Stimulated activated CD8-positive, alpha-beta memory T cell treated with anti-CD3 and anti-CD28 coated beads, Interleukin-4, amount 100 ng/mL, for 24 hours (primary cell): ENCODE measurements at places on chromosomes 2 and 18.

GRCh38 chr2:195596840-195597239, 60.2 kb upstream of the SLC39A10 start:
- DNase-seq = no peak

DNA sequence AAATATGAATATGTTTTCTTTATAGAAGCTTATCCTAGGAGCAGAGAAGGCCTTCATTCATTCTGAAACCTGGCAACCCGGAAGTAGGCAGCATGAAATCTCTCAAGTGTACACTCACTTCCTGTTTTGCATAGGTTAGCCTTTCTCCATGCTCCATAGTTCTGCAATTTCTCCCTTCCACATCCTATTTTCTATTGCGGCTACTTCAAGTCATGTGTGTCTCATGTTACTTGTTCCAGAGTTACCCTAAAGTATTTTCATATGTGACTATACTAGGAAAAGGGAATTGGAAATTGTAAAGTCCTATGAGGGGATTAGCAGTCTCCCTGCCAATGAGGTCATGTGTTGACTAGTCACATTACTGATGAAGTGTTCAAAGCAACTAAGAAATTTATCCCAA, 320.6 kb downstream of the NCKAP5 start:
- DNase-seq = no peak

DNA sequence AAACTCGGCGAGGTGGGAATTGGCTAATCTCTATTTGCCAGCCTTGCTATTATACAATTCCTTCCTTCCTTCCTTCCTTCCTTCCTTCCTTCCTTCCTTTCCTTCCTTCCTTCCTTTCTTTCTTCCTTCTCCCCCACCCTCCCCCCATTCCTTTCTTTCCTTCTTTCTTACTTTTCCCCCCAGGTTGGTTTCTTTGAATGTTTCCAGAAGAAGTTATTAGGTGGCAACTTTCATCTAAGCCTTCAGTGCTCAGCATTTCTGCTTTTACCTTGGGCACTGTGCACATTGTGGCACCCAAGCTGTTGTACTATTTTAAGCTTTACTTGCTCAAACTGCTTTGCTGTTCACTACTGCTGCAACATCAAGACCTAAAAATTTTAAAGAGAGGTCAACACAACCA, 17.2 kb upstream of the CSRNP3 start:
- DNase-seq = no peak

DNA sequence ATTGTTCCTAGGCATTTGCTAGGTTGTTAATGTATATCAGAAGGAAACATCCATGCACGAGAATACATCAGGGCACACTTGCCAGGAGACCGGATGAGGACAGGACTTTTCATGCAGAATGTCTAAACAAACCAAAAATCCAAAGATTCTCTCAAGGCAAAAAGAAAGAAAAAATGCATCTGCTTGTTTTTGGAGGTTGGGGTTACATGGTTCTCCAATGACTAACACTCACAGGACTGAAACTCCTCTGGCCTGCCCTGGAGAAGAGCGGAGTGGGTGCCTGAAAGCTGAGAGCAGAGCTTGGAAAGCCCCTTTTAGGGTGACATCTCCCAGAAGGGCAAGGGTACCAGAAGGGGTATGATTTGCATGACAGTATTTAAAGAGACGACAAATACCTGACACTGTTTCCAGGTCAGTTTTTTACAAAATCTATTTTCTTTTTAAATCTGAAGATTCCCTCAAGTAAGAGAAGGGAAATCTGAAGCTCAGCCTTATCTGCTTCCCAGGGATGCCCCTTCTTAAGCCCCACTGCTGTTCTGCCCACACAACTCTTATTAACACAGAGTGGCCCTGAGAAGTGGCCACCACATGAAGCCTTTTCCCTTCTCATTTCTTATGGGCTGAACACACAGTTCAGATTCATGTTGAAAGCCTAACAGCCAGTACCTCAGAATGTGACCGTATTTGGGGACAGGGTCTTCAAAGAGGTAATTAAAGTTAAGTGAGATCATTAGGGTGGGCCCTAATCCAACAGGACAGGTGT, 216.4 kb downstream of the STK39 start:
- DNase-seq = no peak

- no peak for DNase-seq
These were observed 46.5 kb downstream of the TMEFF2 start for GRCh38 chr2:192148241-192148619.

GRCh38 chr2:101820519-101820918, 123.0 kb downstream of the MAP4K4 start:
- no peak for DNase-seq

GRCh38 chr2:220046507-220046906, 419.1 kb downstream of the SLC4A3 start:
- no peak for DNase-seq

DNA sequence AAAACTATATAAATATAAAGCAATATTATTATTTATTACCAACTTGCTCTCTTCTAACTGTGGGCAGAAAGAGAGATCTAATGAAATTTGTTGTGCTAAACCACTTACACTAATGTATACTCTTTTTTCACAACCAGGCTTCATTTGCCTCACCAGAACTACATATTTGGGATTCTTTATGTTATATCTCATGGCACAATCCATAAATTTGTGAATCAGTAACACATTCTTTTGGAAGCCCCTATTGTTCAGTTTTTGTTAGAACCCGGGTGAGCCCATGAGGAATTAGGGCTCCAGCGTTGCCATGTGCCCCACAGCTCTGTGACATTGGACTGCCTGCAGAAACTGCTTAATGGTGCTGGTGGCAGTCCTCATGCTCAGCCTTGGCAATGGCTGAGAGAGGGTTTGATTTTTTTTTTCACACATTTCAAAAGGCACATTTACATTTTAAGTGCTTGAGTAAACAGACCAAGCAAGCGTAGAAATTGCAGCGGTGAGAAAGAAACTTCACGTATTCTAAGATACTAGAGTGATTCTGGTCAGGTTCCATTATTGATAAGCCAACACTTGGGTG, 15.3 kb downstream of the VIT start:
- no peak for DNase-seq

DNA sequence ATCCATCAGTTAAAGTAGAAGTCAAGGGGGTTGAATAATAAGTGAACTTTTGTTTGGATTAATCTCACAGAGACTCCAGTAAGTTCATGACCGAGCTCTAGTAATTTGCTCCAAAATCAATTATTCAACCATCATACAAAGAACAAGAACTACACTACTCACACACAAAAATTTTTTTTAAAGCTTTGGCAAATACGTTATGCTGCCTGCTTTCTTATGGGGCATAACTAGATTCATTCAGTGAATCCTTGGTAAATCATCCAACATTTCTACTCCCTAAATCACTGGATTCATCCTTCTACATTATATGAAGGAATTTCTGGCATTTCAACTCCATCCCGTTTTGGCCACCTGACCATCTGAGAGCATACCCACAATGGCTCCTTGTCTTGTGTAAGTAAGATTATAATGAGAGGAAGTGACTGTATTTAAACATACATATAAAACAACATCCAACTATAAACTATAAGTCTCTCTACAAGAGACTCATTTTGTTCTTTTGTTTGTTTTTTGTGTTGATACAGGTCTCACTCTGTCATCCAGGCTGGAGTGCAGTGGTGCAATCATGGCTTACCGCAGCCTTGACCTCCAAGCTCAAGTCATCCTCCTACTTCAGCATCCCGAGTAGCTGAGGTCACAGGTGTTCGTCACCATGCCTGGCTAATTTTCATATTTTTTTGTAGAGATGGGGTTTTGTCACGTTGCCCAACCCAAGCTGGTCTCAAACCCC, 144.2 kb upstream of the LRRTM4 start:
- DNase-seq = no peak

GRCh38 chr2:40062381-40062780, 283.3 kb upstream of the THUMPD2 start:
- DNase-seq = no peak

DNA sequence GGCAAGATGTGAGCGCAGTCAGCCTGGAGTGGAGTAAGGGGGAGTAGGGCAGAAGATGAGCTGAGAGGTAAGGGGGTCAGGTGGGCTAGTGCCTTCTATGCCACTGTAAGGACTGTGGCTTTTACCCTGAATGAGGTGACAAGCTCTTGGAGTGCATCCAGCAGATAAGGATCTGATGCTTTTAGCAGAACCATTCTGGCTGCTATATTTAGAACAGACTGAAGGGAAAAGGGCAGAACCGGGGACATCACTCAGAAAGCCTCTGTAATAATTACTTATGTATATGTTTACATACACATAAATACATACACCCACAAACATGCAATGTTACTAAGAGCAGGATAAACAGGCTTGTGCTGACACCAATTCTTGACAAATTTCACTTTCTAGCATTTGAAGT, 124.8 kb downstream of the DTNB start:
- no peak for DNase-seq

GRCh38 chr18:42563995-42564394, 551.5 kb downstream of the RIT2 start:
- no peak for DNase-seq

- no peak for DNase-seq
These were observed 370 bp downstream of the KLHL29 start for GRCh38 chr2:23385351-23385747.

GRCh38 chr2:85531589-85531988, 7.4 kb upstream of the MAT2A start:
- DNase-seq = no peak

GRCh38 chr18:10459587-10459986, 5.2 kb downstream of the APCDD1 start:
- DNase-seq = no peak

- DNase-seq = no peak
These were observed 28.1 kb upstream of the TANC1 start for GRCh38 chr2:158940356-158940755.

DNA sequence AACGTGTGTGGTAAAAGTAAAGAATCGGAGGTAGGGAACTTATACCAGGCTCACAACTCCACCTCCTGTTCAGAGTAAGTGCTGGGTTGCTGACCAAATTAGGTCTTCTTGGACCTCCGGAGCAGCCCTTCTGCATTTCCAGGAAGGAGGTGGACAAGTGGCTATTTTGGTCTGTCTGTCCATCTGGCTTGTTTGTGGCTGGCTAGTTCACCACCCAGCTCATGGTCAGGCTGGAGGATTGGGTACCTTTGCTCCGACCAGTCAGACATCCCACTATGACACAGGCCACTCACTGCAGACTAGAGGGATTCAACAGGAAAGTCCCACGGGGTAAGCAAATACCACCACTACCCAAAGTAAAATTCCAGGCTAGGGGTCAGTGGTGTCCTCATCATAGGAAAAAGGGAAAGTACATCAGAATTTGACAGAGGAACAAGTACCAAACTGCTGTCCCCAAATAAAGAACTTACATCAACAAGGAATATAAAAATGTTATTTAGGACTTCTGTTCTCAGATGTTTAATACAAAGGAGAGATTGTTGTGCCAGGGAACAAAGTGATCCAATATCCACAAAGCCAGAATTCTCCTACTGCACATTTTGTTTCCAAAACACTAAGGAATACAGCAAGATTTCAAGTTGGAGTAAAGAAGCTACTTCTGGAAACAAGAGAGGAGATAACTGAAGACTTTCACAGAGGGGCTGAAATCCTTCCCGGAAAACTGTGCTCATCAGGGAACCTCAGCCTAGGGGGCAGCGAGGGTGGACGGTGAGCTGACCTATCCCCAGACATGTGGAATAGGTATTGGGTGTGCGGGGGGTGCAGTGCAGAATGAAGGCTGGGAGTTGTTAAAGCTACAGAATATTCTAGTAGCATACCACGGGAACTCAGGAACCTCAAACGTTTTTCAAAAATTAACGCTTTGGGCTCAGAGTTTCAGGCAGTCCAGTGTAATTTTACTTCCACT, 56.9 kb downstream of the BCL2 start:
- DNase-seq = no peak

DNA sequence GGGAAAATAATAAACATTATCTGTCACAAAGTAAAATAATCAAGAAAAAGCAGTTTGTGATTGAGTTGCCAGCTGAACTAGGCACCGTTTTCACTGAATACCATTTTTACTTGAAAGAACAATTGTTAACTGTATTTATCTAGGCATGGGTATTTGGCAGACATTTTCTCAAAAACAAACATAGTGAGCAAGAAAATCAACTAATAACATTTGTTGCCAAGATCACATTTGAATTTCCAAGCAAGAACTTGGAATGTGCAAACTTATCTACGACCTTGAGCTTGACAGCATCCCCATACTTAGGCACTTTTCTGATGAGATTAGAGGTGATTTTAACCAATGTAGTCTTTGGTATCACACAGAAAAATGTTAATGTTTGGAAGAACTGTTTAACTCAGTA, 16.7 kb downstream of the SS18 start:
- no peak for DNase-seq

GRCh38 chr2:45963816-45964215, 312.3 kb downstream of the PRKCE start:
- no peak for DNase-seq

DNA sequence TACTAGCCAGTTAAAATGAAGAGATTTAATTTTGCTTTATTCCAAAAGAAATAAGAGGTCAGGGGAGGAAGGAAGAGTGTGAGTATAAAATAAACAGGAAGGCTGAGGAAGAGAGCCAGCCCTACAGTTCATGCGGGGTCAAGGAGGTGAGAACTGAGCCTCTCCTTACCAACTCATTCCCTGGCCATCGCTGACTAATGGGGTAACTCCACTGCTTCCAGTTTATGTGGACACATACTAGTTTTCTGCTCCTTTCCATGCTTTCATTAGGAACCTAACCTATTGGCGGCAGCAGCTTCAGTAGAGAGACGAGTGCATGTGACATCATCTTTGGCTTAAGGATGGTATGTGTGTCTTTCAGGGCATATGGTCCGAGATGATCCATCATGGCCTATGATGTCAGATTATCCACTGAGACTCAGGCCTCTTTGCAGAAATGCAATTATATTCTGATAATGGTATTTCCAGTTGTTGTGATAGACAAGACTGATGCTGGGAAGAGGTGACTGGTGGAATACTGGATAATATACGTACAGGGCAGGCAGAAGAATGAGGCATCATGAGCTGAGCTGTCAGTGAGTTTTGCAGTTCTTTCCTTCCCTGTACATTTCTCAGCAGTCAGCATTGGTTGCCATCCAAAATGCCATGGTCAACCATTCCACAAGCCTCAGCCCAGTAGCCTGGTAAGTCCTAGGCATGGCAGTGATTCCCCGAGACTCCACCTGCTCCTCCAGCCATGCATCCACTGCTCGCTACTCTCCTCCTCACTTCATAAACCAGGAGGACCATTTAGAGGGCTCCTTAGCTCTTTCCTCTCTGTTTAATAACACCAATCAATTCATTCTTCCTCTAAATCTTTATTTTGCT, 184.6 kb upstream of the OSR1 start:
- DNase-seq = no peak

- DNase-seq = no peak
These were observed 274.6 kb downstream of the LRATD1 start for GRCh38 chr2:14907014-14907612.

- no peak for DNase-seq
These were observed 386.4 kb downstream of the THSD7B start for GRCh38 chr2:137151731-137152130.
